Esophagus squamous epithelium (tissue), 5 donors: ENCODE measurements at places on chromosomes 5 and 9.

DNA sequence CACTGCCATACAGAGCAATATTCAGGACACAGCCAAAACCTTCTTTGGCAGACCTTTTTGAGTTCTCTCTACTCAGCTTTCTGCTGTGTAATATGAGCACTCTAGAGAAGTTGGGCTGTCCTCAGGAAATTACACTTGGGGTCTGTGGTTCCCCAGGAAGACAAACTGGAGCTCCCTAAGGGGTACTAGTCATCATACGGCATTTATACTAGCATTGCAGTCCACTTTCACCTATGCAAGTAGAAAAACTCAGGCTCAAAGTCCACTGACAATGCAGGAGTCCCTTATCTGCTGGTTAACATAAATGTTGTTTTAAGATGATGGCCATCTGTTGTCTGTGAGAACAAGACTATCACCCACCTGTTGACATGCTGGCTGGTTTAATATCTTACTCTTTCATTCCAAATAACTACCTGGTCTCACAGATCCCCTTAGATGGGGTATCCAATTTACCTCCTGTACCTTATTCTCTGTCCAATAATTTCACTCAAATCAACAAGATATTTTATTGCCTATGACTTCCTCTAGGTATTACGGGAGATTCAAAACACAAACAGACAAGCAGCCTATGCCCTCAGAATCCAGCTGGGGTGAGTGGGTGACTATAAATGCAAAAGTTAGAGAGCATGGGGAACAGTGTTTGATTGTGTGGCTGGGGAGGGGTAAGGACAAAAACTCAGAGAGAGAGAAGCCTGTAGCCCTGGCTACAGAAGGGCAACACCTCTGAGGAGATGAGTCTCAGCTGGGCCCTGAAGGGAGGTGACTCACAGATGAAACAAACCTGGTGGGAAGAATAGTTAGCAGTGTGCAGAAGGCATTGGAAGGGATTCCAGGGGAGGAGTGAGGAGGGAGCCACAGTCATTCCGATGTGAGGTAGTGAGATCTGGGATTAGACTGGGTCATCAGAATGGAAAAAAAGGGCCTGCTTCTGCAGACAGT is 10.2 kb downstream of the DOCK8 start:
- DNase-seq = no peak

- no peak for DNase-seq
Measured at GRCh38 chr9:6855860-6856259, 98.1 kb downstream of the KDM4C start.

DNA sequence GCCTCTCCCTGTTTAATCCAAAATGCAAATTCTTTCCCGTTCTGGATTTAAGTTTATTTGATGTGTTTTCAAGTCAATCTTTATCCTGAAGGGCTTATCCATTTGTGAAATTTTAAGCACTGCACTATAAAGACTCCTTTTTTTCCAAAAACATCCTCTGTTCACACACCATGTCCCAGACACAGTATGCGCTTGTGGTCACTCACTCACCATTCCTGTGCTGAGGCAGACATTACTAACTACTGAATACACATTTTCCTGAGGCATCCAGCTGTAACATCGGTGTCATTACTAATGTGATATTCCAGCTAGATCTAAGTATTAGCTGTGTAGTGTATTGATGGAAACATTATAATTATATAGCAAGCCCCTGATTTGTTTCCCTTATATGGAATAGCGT is 298.4 kb downstream of the KCTD16 start:
- DNase-seq = no peak

GRCh38 chr5:6315580-6315979 is 62.8 kb downstream of the MED10 start:
- no peak for DNase-seq

GRCh38 chr5:9233712-9234111 is 312.2 kb downstream of the SEMA5A start:
- DNase-seq = no peak

DNA sequence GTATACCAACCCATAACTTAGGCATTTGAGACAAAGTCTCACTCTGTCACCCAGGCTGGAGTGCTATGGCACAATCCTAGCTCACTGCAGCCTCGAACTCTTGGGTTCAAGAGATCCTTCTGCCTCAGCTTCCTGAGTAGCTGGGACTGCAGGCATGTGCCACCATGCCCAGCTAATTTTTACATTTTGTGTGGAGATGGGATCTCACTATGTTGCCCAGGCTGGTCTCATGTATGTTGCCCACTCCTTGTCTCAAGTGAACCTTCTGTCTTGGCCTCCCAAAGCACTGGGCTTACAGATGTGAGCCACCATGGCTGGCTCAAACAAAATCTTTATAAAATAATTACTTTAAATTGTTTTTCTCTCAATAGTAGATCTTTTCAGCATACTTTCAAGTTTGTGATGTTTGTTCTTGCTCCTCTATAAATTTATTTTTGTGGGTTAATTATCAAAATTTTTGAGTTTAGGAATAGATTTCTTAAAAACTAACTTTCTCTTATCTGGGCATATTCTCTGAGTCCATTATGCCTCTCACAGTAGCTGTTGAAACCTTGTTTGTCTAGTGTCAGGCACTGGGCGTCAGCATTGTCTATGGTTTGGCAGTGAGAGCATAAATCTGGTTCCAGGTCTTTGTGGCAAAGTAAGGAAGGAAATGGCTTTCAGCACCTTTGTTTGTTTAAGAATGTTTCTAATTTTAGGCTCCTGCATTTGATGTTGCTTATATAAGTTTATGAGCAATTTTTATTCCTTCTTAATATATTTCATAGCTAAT is 38.7 kb downstream of the NLN start:
- no peak for DNase-seq

DNA sequence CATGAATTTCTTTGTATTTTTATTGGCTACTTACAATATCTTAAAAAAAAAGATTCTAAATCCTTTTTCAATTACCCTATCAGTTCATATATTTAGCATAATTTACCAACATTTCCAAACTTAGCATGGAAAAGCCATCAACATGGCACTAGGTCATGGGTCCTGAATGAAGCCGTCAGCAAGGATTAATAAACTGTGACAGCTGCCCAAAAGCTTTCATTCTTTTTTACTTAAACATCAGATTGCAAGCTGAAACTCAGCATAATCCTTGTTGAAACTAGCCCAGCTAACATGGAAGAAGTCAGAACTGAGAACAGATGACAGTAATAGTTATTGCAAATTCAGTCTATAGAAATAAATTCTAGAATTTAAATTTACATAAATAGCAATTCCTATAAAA is 209.8 kb downstream of the ADAMTS6 start:
- DNase-seq = no peak

DNA sequence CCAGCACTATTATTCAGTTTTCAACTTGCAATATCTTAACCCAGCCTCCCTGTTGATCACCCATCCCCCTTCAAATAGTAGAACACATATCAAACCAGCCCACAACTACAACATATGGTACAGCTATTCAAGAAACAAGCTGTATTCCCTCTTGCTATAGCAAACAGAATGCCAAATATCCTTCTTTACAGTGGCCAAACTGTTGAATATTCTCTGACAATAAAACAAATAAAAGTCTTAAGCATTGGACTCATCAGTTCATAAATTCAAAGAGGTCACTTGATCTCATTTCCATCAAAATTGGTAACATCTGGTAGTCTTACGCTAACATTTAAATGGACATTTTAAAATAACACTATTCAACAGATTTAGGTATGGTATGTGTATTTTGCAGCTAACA is 350.8 kb downstream of the EFNA5 start:
- DNase-seq = no peak

GRCh38 chr9:107733523-107733894 is 243.9 kb upstream of the KLF4 start:
- no peak for DNase-seq

GRCh38 chr9:21943464-21943863 is 50.7 kb downstream of the CDKN2A start:
- no peak for DNase-seq

DNA sequence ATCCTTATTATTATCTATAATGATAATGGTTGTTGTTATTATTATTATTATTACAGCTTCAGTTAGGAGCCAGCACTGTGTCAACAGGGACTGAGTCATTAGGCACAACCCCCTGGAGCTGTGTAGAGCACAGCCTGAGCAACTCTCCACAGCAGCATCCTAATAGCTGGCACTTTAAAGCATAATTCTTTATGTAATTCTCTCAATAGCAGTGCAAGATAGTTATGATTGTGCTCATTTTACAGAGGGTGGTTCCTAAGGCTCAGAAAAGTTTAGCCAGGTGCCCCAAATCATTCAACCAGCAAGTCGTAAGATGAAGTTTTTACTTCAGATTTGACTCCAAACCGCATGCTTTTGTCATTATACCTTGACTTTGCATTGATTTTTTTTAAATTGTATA is 390.3 kb downstream of the ANXA1 start:
- DNase-seq = no peak

GRCh38 chr5:15992918-15993317 is 186.7 kb downstream of the MARCHF11 start:
- no peak for DNase-seq

GRCh38 chr9:124939944-124940343 is 939 bp downstream of the GOLGA1 start:
- DNase-seq = no peak

- no peak for DNase-seq
Measured at GRCh38 chr9:111952559-111952958, 55.9 kb downstream of the UGCG start.

DNA sequence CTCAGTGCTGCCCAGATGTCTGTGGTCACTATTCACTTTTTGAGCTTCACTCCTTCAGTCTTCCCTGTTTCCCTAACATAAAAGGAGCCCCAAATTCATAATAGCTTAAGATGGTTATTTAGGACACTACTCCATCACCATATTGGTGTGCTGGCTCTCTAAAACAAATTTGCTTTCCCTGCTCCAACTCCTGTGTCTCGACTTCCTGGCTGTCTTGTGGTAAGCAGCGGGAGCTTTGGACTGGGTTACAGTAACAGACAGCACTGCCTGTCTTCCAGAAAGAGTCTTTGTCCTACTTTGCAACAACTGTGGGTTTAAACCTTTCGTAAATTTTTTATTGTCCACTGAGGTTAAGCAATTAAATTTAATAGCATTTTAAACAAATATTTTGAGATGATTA is 389.4 kb downstream of the CDH9 start:
- no peak for DNase-seq

GRCh38 chr9:73515216-73515615 is 363.6 kb downstream of the ANXA1 start:
- no peak for DNase-seq

GRCh38 chr5:84383296-84383815 is 1.3 kb downstream of the EDIL3 start:
- no peak for DNase-seq

GRCh38 chr5:64595031-64595855 is 89.4 kb downstream of the RGS7BP start:
- no peak for DNase-seq

DNA sequence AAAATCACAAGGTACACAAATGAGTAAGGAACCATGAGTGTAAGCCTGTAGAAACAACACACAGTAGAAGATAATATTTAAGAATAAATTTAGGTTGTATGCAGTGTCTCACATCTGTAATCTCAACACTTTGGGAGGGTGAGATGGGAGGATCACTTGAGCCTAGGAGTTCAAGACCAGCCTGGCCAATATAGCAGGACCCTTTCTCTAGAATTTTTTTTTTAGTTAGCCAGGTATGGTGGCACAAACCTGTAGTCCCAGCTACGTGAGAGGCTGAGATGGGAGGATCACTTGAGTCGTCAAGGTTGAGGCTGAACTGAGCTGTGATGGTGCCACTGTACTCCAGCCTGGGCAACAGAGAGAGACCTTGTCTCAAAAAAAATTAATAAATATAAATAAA is 401.2 kb upstream of the RORB start:
- no peak for DNase-seq

DNA sequence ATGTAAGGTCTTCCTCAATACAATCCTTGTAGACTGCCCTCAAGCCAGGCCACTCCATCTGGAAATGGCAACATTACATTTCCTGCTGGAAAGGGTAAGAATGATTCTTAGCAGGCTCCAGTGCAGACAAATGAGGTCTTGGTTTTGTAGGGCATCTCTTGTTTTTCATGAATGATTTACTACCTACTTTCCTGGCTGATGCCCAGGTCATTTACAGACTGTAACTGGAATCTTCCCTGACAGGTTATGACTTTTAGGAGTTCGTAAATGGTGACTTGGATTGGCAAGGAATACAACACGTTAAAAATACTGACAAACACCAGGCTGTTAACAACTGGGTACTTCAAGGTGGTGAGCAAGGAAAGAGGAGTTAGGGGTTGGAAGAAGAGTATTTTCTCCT is 510.5 kb upstream of the TNC start:
- no peak for DNase-seq

GRCh38 chr5:54284586-54284985 is 25.8 kb downstream of the ARL15 start:
- DNase-seq = no peak

GRCh38 chr5:169064093-169064492 is 236.8 kb downstream of the SLIT3 start:
- DNase-seq = no peak

DNA sequence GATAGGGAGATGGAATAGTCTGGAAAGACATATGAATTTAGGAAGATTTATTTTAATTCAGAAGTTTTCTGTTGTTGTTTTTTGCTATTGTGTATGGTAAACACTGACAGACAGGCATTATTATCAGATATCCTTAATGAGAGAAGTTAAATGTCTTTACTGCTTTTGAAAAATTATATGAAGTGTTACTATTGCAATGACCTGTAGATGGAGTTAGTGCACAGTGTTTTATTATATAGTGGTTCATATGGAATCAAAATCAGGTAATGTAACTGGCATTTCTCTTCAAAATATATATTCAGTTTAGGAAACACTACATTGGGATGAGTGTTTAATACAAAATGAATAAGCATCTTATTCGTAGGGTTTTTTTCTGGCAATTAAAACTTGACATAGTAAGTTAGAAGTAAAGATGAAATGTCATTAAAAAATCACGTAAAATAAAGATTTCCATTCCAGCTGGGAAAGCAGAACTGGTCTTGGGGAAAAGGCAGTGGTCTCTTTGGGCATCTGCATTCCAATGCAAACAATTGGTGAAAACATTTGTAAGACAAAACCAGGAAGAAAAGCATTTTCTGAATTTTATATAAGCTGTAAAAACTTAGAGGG is 3.9 kb downstream of the GABRA1 start:
- no peak for DNase-seq

- no peak for DNase-seq
Measured at GRCh38 chr5:10157085-10157669, 92.5 kb downstream of the ATPSCKMT start.

- DNase-seq = no peak
Measured at GRCh38 chr9:35232867-35233544, 71.2 kb downstream of the UNC13B start.

DNA sequence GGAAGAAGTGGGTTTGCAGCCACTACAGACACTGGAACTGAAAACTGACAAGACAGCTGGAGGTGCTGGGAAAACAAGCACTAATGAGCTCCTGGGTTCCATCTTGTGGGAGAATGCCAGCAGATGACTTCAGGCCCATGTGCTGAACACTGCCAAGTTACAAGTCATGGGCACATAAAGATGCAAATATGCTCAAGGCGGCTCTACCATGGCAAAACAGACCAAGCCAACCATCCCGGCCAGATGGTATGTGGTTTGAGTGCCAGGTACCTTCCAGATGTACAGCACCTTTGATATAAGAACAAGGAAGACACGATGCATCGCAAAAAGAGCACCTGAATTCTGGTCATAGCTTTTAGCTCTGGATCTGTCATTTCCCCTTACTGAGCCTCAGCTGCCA is 19.9 kb downstream of the TNFSF8 start:
- DNase-seq = no peak

GRCh38 chr5:148970228-148970627 is 92.6 kb downstream of the SH3TC2 start:
- DNase-seq = no peak
